ENCODE measurements at places on chromosomes 2 and 18. TPM values are rescaled to one million over a fixed set of nuclear protein-coding genes. Genes with fewer than 3 reads are reported as not detected.

The PPP1R1C gene
- total RNA-seq: 27.5 TPM

GRCh38 chr2:159774370-159774990 lies 23.5 kb downstream of the CD302 start:
- H3K4me3 ChIP-seq: no peak overlapping the region
- DNase-seq: no peak
- H3K36me3 ChIP-seq: no peaks in the 10 kb centered on the region
- no peaks in the 10 kb centered on the region for H3K4me1 ChIP-seq
- no peak overlapping the region for H3K27ac ChIP-seq
- H3K27me3 ChIP-seq: no peaks in the 10 kb centered on the region

The SATB2 gene
- total RNA-seq: 7.8 TPM

- H3K36me3 ChIP-seq: no peaks in the 10 kb centered on the region
- no peak overlapping the region for H3K27ac ChIP-seq
- DNase-seq: no peak
Observed at GRCh38 chr2:12881952-12882351, 165.2 kb downstream of the TRIB2 start.

GRCh38 chr2:132604561-132604960 lies 65.4 kb downstream of the LYPD1 start:
- H3K36me3 ChIP-seq: no peaks in the 10 kb centered on the region
- no peaks in the 10 kb centered on the region for H3K27me3 ChIP-seq
- H3K4me3 ChIP-seq: no peak overlapping the region

The HOXD3 gene
- not detected for total RNA-seq

Measured in PC-9 (cell line).